Fibroblast of the aortic adventitia (primary cell): ENCODE measurements at places on chromosomes 1 and 21. TPM values are rescaled to one million over a fixed set of nuclear protein-coding genes. Genes with fewer than 3 reads are reported as not detected.

- no peak for DNase-seq
These were observed 132.2 kb downstream of the ATP5PO start for GRCh38 chr21:33783187-33783979.

GRCh38 chr1:27563341-27563590 is 40.7 kb downstream of the AHDC1 start:
- no peak for DNase-seq

GRCh38 chr1:9920606-9921005 is 10.5 kb upstream of the CTNNBIP1 start:
- no peak for DNase-seq

- DNase-seq = no peak
These were observed 21.1 kb upstream of the UBXN10 start for GRCh38 chr1:20164694-20165202.

DNA sequence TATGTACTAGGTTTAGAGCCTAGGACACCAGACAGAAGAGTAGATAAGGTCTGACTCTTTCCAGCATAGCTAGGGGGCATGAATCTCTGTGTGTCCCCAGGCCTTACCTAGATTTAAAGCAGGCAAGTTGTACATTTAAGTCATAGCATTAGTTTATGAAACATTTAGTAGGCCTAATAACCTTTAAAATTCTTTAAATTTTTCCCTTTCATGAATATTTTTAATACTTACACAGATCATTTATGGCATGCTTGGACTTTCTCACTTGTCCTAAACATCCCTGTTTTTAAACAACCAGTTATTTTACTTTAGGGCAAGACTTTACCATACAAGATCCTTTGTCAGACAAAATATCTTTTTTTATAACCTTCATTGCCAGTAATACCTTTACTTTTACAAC is 258.4 kb upstream of the ZRANB2 start:
- DNase-seq = no peak

- DNase-seq = no peak
These were observed 108.1 kb upstream of the IVNS1ABP start for GRCh38 chr1:185425163-185425562.

DNA sequence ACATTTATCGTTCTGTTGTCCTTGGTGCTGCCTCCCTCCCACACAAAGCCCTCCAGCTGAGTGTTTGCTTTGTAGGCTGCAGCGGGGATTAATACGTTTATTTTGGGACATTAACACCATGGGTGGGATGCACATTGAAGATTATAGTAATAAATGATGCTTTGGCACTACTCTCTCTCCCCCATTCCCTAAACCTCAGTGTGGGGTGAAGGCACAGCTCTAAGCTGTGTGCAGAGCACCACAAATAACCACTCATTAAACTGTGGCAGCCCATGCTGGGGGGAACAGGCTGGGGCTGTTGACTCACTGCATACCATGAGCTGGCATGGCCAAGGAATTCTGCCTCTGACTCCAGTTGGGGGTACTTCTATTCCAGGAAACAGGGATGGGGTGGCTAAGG is 7.7 kb downstream of the PCP4L1 start:
- DNase-seq = no peak

DNA sequence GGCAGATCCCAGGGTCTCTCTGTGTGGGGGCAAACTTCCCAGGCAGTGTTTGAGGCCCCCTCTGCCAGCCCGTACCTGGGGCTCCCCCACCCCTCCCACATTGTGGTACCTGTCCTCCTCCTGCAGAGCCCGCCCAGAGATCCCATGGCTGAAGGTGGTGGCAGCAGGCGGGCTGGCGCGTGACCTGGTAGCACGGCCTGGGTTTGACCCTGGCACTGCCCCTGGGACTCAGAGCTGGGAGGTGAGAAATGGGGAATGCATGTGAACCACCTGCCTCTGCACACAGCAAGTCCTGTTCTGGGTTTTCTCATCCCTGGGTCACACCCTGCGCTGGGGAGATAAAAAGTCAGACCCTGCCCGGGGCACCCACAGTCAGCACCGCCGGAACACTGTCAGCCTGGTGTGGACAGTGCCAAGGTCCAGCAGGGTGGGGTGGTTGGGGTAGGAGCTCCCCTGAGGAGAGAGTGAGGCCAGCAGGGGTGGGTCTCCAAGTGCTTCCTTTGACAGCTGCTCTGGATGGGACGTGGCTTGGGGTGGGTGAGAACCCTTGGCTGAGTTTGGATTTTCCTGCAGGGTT is 11.8 kb downstream of the AGRN start:
- no peak for DNase-seq

KCNJ9 gene
- total RNA-seq = 0.08 TPM in 1 of 2 replicates, not detected in the other

CHIA gene
- not detected in 2 replicates for total RNA-seq

KRTAP21-1 gene
- total RNA-seq = not detected in 2 replicates

FAM78B gene
- total RNA-seq = 0.25 and 0.27 TPM in 2 replicates
